ENCODE measurements at places on chromosomes 6 and 20. TPM values are rescaled to one million over a fixed set of nuclear protein-coding genes. Genes with fewer than 3 reads are reported as not detected.

DNA sequence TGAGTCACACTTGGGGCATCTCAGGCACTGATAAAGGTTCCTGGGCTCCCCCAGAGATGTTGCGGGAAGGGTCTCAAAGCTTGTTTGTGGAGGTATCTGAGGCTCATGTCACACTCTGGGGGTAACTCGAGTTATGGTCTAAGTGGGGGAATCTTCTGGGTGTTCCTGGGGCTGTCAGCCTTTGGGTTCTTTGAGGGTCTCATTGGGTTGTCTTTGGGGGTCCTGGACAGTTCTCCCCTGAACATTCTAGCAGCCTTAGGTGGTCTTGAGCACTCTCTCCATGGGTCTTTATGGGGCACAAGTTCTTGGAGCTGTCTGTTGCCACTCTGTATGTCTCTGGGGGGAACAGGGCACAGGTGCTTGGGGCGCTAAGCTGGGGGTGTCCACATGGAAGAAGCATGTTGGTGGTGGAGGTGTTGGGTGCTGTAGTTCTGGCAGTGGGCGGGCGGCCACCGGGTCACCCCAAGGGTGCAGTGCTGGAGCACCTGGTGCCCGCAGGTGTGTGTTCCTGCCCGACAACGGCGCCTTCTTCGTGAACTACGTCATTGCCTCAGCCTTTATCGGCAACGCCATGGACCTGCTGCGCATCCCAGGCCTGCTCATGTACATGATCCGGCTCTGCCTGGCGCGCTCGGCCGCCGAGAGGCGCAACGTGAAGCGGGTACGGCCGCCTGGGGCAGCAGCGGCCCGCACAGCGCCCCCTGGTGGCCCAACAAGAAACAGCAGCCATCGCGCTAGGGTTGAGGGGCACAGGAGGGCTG lies 7.1 kb upstream of the CAPN11 start:
- DNase-seq = peak; percentile 95

CYP39A1 gene
- polyA plus RNA-seq = 8.2 TPM

GRCh38 chr6:150208611-150209352 lies 65.9 kb downstream of the PPP1R14C start:
- no peak for DNase-seq

DNA sequence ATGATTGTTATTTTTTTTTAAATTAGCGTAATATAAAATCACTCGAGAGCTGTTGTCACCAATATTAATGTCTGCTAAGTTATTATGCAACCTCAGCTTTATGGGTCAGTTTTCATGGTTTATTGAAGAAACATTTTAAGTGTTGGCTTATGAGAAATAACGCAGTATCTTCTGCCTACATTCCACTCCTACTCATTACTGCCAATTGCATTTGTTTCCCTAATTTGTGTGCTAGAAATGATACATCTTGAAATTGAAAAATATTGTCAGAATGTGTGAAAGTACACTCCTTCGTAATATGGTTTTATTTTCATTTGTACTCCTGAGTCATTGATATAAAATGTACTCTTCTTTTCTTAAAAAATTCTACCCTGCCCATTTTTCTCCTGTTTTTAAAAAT lies 333.3 kb upstream of the HSF2 start:
- no peak for DNase-seq

GRCh38 chr6:136609873-136610706 lies 59.9 kb upstream of the MAP7 start:
- no peak for DNase-seq

KHDC1L gene
- 0.67 TPM for polyA plus RNA-seq

GPLD1 gene
- polyA plus RNA-seq = 2.3 TPM

MICB gene
- 4.1 TPM for polyA plus RNA-seq

CD93 gene
- 186 TPM for polyA plus RNA-seq

DNA sequence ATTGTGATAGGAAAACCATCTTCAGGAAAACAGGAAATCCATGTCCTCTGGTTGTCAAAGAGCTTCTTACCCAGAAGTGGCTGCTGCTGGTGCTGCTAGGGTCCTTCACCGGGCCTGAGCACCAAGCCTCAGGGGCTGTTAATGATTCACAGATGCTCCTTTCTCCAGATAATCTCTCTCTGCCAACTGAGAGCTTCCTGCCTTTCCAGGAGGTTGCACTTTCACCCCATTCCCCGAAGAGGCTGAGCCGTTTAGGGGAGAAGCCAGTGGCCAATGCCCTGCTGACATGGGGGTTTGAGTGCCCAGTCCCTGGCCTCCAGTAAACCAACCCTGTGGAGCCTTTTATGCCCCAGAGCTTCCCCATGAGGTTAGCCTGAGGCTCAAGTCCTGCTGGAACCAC lies 122.4 kb downstream of the CBLN4 start:
- DNase-seq = no peak

GRCh38 chr6:157217198-157217893 lies 106.0 kb downstream of the TMEM242 start:
- DNase-seq = no peak

HLA-DMA gene
- polyA plus RNA-seq = 10.9 TPM

DNA sequence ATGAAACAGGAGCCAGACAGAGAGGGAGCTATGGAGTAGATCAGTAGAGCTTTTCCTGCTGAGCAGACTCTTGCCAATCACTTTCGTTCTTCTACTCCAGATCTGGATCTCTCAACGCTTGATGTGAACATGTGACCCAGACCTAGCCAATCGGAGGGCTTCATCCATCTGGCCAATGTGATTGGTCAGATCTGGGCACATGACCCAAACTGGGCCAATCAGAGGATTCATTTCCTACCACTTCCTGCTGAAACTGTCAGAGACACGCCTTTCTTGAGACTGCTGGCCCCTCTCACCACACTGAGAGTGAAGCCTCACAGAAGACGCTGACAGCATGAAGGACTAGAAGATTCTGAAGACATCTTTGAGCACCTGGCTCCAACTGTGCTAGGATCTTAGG lies 44.2 kb upstream of the ZMYND8 start:
- no peak for DNase-seq

GRCh38 chr20:4961746-4962145 lies 39.6 kb downstream of the SLC23A2 start:
- DNase-seq = no peak

- no peak for DNase-seq
Measured at GRCh38 chr6:159594750-159595117, 98.3 kb downstream of the SOD2 start.

DNA sequence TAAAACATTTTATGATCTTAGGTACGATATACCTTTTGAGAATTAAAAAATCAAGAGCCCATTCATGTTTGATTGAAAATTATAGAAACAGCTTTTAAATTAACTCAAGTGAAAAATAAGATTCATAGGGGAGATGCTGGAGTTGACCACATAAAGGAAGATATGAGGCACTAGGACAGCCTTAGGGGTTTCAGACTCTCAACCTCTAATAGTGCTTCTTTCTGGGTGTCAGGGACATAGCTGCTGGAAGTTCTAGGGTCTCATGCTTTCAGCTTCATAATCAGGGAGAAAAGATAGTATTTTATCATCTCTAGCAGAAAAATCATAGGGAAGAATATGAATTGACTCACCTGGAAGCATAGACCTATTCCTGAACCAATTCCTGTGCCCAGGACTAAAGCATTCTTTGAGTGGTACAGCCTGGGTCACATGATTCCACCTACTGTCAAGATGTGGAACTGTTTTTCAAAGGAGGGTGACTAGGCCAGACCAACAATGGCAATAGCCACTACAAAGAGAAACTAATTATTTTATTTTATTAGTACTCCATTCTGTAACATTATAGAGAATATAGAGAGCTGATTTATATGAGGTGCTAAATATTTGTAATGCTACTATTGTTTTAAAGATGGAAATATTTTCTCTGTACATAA lies 27.8 kb upstream of the CENPW start:
- DNase-seq = no peak

- no peak for DNase-seq
Measured at GRCh38 chr20:46305331-46305972, 2.8 kb downstream of the CDH22 start.

GRCh38 chr6:28643017-28643740 lies 117.5 kb downstream of the GPX5 start:
- no peak for DNase-seq

DNA sequence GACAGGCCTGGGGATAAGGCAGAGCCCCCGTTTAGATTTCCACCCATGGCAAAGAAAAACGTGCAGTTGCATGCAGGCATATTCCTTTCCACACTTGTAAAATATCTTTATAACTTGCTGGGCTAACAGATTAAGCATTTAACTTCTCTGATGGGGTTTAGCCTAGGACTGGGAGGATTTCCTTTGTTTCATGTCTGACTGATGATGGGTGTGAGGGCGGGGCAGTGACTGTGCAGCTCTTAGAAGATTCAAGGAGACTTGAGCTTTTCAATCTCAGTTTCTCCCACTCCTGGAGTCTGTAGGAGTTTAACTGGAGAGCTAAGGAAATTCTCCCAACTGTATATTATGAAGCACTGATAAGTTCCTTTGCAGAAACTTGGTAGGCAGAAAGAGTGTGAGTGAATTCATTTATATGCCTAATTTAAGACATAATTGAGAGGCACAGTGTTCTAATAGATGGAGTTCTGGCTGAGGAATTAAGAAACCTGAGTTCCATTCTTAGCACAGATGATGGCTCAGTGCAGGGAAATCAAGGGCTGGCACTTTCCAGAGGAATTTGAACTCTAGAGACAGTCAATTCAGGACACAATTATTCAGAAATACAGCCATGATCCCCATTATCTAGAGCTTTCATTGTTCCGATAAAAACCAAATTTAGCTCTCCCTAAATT lies 214.6 kb upstream of the CNR1 start:
- no peak for DNase-seq

- DNase-seq = peak; percentile 20
Measured at GRCh38 chr6:72580281-72580940, 41.5 kb upstream of the KCNQ5 start.

DNA sequence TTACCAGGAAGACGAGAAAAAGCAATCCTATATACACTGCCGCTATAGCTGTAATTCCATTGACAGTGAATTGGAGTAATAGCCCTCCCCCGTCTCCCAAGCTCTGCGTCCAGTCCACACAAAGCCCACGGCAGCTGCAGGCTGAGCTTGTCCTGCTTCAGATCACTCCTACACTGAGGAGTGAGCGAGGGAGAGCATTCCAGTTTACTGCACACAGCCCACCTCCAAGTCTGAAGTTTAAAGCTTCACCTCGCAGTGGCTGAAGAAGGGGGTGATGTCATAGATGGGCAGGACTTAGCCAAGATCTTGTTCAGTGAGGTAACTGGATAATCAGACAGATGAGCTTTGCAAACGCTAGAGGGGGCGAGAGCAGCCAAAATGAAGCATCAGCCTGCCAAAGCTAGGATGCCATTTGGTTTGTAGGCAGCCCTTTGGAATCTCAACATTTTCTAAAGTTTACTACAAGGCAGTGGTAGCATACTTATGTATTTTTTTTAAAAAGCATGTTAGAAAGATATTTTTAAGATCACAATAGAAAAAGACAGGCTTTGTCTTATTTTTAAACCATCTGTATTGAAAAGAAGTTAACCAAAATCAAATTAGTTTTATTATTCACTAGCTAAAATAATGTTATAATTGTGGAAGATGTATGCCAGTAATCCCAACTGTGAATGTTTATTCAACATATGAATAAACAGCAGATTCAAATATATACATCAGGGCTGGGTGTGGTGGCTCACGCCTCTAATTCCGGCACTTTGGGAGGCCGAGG lies at the start of gene FLRT3:
FLRT3 (minus strand) TSS at position 213 of the 772 bp plus-strand sequence. CDS start 10,106 bp downstream, outside the sequence.
- peak; percentile 91 for DNase-seq

DNA sequence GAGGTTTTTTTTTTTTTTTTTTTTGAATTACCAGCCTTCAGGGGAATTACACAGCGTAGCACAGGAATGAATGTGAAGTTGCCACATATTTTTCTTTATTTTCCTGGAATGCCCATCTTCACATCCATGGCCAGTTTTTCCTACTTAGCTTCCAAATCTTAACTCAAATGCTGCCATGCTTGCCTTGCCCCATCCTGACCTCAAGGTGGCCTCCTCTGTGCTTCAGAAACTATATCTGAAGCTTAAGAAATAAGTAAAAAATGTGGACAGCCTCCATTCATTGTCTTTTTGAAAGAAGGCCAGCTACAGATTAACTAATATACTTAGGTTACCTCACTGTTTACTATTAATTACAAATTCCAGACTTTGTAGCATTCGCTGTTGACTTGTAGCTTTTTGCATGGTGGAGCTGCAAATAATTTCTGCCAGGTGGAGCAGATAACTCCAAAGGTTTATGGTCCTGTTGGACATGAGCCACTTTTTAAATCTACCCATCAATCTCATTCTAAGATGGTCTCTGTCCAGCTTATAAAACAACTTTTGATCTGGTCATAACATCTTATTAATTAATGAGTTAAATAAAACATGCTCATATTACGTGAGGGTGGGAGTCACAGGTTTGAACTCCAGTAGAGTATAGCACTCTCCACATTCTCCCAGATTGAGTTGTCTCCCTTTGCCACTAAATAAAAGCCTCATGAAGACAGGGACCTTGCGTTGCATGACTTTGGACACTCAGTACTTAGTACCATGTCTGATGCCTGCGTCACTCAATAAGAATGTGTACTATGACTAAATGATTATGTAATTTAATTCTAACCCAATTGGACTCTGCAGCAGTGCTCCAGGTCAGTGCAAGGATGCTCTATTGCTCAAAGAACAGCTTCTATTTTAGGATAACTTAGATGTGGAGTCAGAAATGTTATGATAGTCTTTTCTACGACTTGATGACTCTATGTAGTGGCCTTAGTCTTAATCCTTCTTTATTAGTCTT lies 678.6 kb upstream of the CITED2 start:
- DNase-seq = no peak

TRIM31 gene
- not detected for polyA plus RNA-seq

LSM14B gene
- 61.5 TPM for polyA plus RNA-seq

GRCh38 chr6:65289491-65289890 lies 417.5 kb downstream of the EYS start:
- no peak for DNase-seq

DNA sequence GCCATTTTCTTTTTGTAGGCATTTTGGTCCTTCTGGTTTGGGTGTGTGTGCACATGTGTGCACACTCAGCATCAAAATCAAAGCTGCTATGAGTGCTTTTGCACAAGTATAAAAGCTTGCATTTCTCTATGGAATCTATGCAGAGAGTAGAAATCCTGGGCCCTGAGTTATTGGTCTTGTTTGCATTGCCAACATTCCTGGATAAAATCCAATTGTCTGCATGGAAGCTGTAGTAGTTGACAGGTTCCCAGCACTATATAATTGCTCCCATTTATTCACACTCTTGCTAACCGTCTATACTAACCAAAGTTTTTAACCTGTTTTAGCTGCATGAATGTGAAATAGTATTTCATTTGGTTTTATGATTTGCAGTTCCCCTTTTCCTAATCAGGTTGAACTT lies 277.0 kb downstream of the FOXA2 start:
- DNase-seq = no peak

DNA sequence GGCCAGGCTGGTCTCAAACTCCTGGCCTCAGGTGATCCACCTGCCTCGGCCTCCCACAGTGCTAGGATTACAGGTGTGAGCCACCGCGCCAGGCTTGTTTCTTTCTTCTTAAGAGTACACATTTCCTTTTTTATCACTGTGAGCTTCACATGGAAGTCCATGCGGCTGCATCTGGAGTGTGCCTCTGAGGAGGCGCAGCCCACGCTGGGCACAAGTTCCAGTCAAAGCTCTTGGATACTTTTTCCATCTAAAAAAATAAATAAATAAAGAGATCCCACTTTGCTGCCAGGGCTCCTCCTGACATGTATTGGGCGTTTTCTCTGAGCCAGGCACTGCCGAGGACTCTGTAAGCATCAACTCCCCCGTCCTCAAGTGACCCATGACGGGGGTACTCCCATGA lies 123.0 kb downstream of the PREX1 start:
- DNase-seq = no peak

GRCh38 chr20:61744691-61745396 lies 320.8 kb downstream of the TAF4 start:
- no peak for DNase-seq

GRIK2 gene
- polyA plus RNA-seq = 0.69 TPM

All from left lung (tissue), 14 donors.